ENCODE measurements at places on chromosomes 5 and 9. TPM values are rescaled to one million over a fixed set of nuclear protein-coding genes. Genes with fewer than 3 reads are reported as not detected.

Gene ITK
- total RNA-seq = 0.13 TPM

Gene CENPH
- 3.2 TPM for total RNA-seq

Gene FOXI1
- total RNA-seq = not detected

Gene CD180
- 0.65 TPM for total RNA-seq

Gene DAPK1
- total RNA-seq = 5.3 TPM

DNA sequence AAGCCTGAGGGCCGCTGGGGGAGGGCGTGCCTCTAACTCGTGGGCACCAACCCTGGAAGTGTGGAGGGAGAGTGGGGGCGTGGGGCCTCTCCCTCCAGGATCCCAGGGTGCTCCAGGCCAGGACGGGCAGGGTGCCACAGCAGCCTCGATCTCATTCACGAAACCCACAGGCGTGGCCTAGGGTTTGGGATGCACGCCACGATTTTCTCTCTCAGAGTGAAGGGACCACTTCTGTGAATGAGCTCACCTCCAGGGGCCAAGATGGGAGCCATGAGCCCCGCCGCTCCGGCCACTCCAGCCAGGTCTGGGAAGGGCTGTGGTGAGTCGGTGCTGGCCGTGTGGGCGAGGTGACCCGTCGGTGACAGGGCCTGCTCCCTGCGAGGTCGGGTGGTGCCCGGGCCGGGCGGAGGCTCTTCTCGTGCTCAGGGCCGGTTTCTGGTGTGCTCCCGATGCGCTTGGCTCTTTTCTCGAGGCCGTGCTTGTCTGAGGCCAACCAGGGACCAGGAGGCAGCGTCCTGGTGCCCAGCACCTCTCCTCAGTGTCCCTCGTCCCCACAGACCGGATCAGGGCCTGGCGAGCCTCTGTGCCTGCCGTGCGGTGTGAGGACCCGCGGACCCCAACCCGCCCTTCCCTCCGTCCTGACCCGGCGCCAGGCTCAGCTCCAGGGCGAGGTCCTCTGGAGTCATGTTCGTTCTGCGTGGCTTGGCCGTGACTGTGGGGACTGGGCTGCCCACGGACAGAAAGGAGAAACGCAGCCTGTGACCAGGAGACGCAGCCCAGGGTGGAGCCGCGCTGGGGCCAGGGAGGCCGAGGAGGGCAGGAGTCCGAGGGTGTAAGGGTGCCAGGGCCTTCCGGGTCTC, 31.0 kb downstream of the TPPP start:
- peak; percentile 38 for DNase-seq

DNA sequence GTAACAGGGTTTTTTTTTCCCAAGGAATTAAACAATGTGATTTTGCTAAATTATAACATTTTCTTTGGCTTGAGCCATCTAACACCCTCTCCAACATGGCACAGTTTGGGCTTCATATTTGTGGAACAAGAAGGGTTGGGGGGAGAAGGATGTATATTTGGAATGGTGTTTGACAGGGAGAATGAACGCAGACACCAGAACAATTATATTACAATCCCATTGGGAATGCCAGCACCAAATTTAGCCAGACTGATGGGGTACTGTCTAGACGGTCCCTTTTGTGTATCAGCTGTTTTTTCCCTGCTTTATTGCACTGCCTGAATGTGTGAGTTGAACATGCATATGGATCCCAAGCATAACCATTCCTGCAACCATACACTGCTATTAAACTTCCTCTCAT, 130.9 kb upstream of the TMEM161B start:
- DNase-seq = no peak

DNA sequence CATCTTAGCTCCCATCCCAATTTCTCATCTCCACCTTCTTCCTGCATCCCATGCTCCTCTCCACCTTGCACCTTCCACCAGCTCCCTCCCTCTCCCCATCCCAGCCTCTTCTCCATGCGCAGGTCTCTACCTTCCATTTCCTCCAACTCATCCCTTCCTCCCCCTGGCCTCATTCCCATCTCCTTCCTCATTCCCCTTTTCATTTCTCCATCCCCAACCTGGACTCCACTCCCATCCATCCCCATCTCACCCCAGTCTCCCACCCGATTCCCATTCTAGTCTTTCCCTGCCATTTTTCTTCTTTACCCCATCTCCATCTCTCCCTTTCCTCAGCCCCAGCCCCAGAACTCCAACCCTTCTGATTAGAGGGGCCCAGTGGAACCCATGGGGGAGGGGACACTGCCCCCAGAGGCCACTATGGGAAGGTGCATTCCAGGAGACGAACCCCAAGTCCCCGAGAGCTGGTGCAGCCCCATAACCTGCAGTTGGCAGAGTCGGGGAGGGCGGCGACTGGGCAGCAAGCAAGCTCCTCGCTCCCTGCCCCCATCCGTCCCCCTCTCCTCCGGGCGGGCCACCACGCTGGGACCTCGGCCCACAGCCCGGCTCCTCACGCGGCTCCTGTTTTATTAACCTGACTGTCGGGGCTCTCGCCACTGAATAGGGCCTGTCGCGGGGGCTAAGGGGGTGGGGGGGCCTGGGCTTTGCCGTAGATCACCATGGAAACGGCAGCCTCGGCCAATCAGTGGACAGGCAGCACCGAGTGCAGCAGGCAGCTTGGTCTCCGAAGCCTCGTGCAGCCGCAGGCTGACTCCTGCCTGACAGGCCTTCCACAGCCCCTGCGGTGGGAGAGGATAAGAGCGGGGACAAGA, 66.7 kb downstream of the PCDH1 start:
- DNase-seq = no peak

- DNase-seq = peak; percentile 46
Measured at GRCh38 chr5:67971223-67971830, 244.2 kb upstream of the PIK3R1 start.

- DNase-seq = no peak
Measured at GRCh38 chr9:29150606-29151005, 1577.3 kb upstream of the C9orf72 start.

DNA sequence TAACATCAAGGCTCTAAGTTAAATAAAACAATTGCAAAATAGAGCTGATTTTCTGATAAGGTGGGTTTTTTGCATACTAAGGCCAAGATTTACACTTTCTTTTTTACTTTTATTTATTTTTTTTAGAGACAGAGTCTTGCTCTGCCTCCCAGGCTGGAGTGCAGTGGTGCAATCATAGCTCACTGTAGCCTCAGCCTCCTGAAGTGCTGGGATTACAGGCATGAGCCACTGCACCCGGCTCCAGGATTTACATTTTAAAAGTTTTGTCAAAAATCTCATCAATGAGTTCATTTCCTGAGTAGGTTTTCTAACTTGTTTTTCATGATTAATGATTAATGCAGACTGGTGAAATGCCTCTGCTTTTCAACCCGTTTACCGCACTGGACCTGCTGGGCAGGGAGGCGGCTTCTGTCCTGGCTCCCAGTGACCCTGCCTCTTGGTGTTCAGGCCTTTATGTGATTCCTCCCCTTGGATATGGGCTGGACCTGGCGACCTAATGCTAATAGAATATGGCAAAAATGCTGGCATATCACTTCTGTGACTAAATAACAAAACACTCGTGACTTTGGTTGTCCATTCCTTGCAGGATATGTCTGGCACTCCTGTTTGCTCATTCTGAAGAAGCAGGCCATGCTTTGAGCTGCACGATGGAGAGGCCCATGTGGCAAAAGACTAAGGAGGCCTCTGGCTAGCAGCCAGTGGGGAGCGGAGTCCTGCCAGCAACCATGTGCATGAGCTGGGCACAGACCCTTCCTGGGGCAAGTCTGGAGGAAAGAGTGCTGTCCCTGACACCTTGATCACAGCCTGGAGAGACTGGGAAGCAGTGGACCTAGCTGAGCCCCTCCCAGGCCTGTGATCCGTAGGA, 72.2 kb upstream of the PTCH1 start:
- no peak for DNase-seq

DNA sequence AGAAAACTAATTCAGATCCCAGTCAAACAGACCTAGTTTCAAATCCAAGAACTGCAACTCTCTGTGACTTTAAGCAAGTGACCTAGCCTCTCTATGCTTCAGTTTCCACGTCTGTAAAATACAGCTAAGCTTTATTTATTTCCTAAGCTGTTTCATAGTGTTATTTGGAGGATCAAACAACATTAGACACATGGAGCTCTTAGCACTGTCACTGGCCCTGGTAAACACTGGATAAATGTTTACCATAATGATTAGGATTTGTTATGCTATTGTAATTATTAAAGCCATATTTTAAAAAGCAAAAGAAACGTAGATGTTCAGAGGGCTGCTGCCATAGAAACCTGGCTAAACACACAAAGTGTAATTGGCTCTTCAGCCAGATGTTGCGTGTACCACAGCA, 26.6 kb upstream of the C5orf58 start:
- no peak for DNase-seq

GRCh38 chr9:114080773-114081440, 2.8 kb upstream of the AMBP start:
- DNase-seq = no peak

GRCh38 chr9:22682961-22683699, 236.5 kb downstream of the DMRTA1 start:
- DNase-seq = no peak

DNA sequence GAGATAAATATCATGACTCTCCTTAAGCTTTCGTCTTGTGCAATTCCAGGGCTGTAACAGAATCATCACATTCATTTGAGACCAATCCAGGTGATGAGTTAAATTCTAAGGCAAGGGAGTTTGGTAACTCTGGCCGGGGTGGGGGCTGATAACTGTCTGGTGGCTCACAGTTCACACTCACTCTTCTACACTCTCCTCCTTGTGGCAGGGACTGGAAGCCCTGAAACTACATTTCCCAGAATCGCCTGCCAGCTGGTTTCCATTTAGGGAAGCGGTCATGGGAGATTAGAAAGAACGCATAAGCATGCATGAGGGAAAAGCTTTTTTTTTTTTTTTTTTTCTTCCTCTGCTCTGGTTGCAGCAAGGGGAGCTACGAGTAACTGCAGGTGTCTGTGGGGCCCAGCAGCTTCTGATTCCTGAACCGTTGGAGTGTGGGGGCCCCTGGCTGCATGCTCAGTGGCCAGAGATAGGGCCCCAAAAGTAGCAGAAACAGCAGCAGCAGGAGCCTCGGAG, 154.8 kb upstream of the TBC1D2 start:
- no peak for DNase-seq

DNA sequence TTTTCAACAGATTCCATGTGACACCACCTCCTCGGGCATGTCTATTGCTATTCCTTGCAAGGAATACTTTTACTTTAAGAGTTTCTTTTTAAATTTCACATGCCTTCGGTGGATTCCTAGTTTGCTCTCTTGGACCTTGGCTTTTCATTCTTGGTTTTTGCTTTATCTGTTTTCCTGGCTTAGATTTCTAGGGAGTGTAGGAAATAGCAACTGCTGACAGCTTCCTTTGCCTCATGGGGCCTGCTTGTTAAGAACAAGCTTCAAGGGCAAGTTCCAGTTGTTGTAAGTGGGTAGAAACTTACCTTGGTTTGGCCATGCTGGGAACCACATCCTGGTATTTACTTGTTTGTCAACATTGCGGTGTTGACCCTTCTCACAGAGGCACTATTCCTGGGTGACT, 348.5 kb downstream of the DMAC1 start:
- no peak for DNase-seq

- no peak for DNase-seq
Measured at GRCh38 chr9:78620764-78621163, 323.8 kb downstream of the PSAT1 start.

DNA sequence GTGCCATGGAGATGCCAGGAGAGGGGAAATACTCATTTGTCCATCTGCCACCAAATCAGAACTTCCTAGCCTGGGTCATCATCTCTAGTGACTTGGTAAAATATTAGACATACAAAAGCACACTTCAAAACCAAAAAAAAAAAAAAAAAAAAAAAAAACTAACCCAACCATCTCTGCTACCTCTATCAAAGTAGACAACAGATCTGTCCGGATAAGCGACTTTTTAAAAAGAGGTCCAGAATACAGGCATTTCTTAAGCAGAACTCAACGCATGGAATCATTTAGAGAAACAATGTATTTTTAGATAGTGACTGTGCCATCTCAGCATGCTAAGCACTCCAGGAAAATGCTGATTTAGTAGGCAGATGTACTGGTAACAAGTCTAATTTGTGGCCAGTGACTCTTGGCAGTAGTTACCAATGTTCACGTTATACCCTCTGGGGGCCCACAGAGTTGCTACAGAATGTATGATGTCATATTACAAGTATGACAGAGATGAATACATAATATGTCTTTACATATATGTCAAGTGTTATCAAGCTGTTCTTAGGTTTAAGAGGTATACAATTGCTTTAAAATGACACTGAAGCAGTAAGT, 107.8 kb downstream of the SMIM23 start:
- DNase-seq = no peak

- peak; percentile 92 for DNase-seq
Measured at GRCh38 chr9:127943731-127944144, 6.1 kb upstream of the DPM2 start.

DNA sequence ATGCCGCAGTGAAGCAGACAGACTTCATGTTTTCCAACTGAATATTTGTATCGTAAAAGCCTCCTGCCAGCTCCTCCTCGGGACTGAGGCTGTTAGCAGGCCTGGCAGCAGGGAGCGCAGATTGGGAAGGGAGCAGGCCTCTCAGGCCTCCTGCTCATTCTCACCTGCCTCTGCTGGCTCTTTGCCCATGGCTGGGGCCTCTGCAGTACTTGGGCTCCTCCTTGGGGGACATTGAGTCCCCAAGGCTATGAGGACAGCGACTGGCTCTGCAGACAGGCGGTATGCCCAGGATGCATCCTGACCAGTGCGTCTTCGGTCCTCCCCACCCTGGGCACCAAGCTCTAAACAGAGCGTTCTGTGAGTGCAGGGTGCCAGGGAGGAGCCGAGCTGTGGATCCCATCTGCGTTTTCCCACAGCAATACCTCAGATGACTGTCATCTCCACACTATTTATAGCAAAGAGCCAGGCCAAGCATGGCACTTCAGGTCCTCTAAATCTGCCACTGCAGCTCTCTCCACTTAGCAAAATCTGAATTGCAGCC, 38.7 kb downstream of the TSTD2 start:
- peak; percentile 75 for DNase-seq

DNA sequence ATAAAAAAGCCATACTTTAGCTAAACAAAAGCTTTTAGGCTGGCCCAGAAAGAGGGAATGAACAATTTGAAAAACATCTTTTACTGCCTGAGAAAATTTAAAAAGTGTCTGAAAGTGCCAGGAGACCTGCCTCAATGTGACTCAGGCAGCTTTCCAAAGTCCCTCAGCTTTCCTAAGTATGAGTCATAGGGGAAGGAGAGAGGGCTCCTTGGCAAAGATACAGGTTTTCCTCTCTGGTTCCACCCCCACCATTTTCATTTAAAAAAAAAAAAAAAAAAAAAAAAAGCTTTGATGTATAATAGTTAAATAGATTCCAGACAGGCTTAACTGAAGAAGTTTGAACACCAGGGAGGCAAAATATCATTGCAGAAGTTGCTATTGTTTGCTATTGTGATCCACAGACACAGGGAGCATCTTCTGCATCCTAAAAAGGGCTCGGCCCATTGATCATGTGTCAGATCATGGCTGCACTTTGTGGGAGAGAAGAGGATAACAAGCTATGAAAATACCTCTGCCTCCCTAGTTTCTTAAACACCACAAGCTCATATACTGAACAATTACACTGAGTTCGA, 71.5 kb downstream of the MRPS27 start:
- no peak for DNase-seq

Data from Right ventricle myocardium superior (tissue), 1 donor.